ENCODE measurements at places on chromosomes 3 and 15.

DNA sequence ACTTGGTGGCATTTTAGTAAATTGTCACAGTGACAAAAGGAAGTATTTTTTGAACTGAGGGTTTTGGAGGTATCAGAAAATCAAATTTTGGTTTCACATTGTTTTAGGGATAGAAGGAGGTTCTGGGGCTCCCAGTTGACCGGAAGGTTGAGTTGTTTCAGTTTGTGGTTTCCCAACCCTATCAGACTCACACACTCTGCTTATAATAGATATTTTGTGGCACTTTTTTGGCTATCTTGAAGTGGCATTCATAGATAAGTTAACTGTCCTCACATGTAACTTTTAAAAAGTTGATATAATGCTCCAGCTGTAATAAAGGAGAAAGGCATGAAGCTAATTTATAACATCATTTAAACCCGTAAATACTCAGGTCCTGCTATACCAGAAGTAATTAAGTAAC lies 12.8 kb downstream of the ARMC8 start:
- no peak for DNase-seq

GRCh38 chr3:134838599-134838998 lies 43.5 kb downstream of the EPHB1 start:
- DNase-seq, result no peak

GRCh38 chr3:175233957-175234940 lies 375.1 kb downstream of the NAALADL2 start:
- DNase-seq, result no peak

GRCh38 chr3:95721938-95722337 lies 1092.5 kb upstream of the EPHA6 start:
- DNase-seq, result no peak

- no peak for DNase-seq
Observed at GRCh38 chr3:127151992-127152650, 40.8 kb upstream of the PRR23E start.

DNA sequence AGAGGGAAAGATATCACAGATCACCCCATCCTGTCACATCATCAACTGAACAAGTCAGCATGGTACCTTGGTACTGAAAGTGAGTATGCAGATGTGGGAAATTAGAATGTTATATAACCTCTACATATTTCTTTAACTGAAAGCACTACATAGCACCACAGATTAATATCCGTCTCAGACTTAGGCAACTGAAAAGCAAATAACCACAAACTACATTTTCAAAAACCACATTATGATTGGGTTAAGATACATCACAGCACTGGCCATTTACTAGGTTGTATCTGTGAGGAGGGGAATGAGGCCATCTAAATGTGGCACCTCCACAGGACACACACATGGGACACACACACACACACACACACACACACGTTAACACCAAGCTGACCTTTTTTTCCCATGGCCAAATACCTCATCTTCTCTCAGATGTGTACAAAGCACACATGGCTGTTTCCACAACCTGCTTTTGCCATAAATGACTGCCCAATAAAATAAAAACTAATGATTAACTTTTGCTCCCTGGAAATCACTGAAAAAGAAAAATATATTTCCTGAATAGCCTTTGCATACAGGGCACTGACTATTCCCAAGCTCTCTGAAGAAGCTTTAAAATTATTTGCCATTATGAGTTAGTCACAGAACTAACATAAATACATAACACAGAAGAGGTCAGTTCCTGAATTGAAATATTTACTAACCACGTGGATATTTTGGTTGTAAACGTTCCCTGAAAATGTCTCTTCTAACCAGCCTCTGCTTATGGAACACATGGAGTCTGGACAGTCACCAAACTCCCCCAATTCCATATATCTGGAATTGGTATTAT lies 60.1 kb downstream of the SUMF1 start:
- DNase-seq, result no peak
